ENCODE measurements at places on chromosomes 7 and 10.

DNA sequence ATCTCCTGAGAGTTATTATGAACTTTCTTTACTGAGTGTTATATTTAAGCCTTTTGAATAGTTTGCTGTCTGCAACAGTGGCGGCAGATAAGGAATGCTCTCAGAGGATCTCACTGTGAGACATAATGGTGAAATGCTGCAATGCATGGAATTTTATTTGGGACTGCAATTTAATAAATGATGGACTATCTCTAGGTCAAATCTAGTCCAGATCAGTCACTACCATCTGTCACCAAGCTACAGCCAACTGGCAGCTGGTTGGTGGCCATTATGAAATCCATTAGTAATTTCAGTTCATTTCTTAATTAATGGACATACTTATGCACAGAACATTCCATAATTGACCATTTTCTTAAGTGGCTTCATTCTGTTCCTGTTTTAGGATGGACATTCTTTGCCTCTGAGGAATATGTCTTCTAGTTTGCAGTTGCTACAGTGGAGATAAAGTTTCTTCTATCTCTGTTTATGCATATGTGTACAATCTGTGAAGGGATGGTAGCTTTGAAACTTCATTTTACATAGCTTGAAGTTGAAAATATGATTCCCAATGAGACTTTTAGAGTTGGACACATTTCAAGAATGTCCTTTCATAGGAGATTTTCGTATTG lies 586.6 kb downstream of the SUGCT start:
- DNase-seq = no peak

GRCh38 chr7:47192978-47193377 lies 388.9 kb downstream of the TNS3 start:
- DNase-seq = no peak

- no peak for DNase-seq
Observed at GRCh38 chr7:136874393-136875032, 6.1 kb downstream of the CHRM2 start.

- no peak for DNase-seq
Observed at GRCh38 chr10:89392974-89393373, 551 bp downstream of the IFIT1 start.

DNA sequence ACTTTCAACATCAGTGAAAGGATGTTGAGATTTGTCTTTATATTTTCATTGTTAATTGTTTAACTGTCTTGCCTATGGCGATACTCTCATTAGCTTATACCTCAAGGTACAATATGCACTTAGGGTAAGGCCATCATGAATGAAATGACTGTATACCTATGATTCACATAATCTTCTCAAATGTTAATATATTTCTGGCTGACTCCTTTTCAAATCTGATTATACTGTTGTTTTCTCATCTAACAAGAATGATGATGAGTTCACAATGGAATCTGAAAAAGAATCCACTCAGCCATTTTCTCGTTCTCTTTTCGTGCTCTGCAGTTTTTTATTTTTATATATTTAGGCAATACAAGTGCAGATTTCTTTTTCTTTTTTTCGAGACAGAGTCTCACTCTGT lies 159.1 kb downstream of the ARHGAP12 start:
- no peak for DNase-seq

DNA sequence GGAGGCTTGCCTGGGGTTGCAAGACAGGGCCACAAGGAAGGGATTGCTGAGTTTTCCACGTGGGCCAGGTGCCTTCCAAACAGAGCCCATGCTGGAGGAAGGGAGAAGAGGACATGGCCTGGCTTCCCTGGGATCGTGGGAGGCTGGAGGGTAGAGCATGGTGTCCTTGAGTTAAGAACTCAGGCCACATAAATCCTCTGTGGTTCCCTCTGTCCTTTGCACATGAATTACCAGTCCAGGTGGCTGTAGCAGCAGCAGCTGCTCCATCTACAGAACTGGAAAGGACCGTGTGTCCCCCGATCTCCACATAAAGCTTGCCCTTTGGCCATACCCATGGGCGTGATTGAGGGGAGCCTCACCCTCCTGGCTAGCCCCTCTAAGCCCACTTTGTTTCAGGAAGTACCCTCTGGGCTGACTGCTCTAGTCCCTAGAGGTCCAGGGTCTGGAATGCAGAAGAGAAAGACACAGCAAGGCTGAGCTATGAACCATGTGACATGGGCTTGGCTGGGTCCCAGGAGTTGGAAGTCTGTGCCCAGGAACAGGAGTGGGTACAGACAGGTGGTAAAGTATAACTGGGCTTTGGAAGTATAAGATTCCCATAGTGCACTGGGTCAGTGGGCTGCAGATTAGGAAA lies 84.9 kb downstream of the C10orf105 start:
- DNase-seq = no peak

Measured in H1 (cell line).